A549 treated with DMSO at 1 μM for 4 hours (cell line): ENCODE measurements at places on chromosomes 2 and 18. TPM values are rescaled to one million over a fixed set of nuclear protein-coding genes. Genes with fewer than 3 reads are reported as not detected.

Gene POTEJ
- total RNA-seq = not detected in 5 replicates

Gene HOXD4
- total RNA-seq = 0.22 to 0.55 TPM (median 0.36 TPM) in 5 replicates

Gene NT5DC4
- not detected in 5 replicates for total RNA-seq

Gene ALPI
- 0.02 TPM in 1 of 5 replicates, not detected in the others for total RNA-seq

Gene UPP2
- not detected in 5 replicates for total RNA-seq

Gene CAPN14
- 0.03 to 0.07 TPM (median 0.05 TPM) in 4 of 5 replicates, not detected in the other for total RNA-seq

Gene PAX8
- 0.55 to 1.5 TPM (median 0.63 TPM) in 5 replicates for total RNA-seq

Gene IL1RL1
- 0.84 to 1.6 TPM (median 1.1 TPM) in 5 replicates for total RNA-seq

Gene HOXD12
- not detected in 5 replicates for total RNA-seq

Gene DHRS9
- 2.4 to 3.9 TPM (median 3.1 TPM) in 5 replicates for total RNA-seq

Gene CAVIN2
- 7.9 to 11.9 TPM (median 10.8 TPM) in 5 replicates for total RNA-seq

Gene STEAP3
- 39.2 to 47.7 TPM (median 39.9 TPM) in 5 replicates for total RNA-seq

Gene CHRNG
- total RNA-seq = not detected in 5 replicates

Gene FIGLA
- total RNA-seq = not detected in 5 replicates

Gene CFLAR
- 63.4 to 80.2 TPM (median 72.4 TPM) in 5 replicates for total RNA-seq

Gene COL4A4
- 0.89 to 2.7 TPM (median 1.9 TPM) in 5 replicates for total RNA-seq

Gene CDH19
- total RNA-seq = 0.96 to 2.1 TPM (median 1.7 TPM) in 5 replicates

Gene C2orf72
- 4.6 to 8.6 TPM (median 6.5 TPM) in 5 replicates for total RNA-seq

Gene KCNG3
- total RNA-seq = 0.74 to 1.3 TPM (median 0.89 TPM) in 5 replicates

Gene SRD5A2
- 0.02 to 0.04 TPM (median 0.03 TPM) in 4 of 5 replicates, not detected in the other for total RNA-seq

Gene EFR3B
- 15.9 to 17.9 TPM (median 16.8 TPM) in 5 replicates for total RNA-seq

Gene LYG1
- 0.49 to 2.6 TPM (median 1.6 TPM) in 5 replicates for total RNA-seq

Gene PID1
- 2.7 to 3.5 TPM (median 2.9 TPM) in 5 replicates for total RNA-seq

Gene CDCA7
- total RNA-seq = 42.5 to 53.7 TPM (median 47.0 TPM) in 5 replicates

Gene DAW1
- total RNA-seq = 1.6 to 2.7 TPM (median 1.7 TPM) in 5 replicates

Gene FRZB
- 0.07 to 0.09 TPM in 2 of 5 replicates, not detected in the others for total RNA-seq

Gene TMEM131
- 13.1 to 18.2 TPM (median 17.4 TPM) in 5 replicates for total RNA-seq
